ENCODE measurements at places on chromosomes 11 and 22.

GRCh38 chr11:134069426-134070341, 812 bp downstream of the JAM3 start:
- no peak overlapping the region for H3K27ac ChIP-seq
- peak overlapping the region; percentile 58 for H3K4me3 ChIP-seq
- H3K4me1 ChIP-seq = no peaks in the 10 kb centered on the region
- DNase-seq = no peak

DNA sequence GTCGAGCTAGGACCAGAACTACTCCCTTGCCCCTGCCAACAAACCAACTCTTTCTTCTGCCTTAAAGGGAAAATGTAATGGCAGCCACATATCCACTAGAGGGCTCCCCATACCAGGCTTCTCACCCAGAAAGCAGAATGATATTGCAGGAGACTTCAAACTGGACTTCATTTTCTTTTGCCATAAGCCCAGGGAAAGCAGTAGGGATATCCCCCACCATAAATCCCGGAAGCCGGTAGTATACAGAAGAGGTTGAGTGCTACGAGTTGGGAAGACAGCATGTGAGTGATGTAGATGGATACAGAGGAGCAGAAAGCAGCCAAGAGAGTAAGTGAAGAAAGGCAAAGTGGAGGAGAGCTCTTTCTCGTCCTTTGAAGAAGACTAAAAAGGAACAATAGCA, 12.1 kb downstream of the PLAAT5 start:
- no peak overlapping the region for H3K4me3 ChIP-seq
- H3K27me3 ChIP-seq = no peaks in the 10 kb centered on the region
- peak; percentile 61 for DNase-seq
- no peak overlapping the region for H3K27ac ChIP-seq
- no peaks in the 10 kb centered on the region for H3K36me3 ChIP-seq
- H3K4me1 ChIP-seq = no peaks in the 10 kb centered on the region

GRCh38 chr11:103528046-103528445, 418.8 kb downstream of the DYNC2H1 start:
- H3K27ac ChIP-seq = no peak overlapping the region
- H3K4me3 ChIP-seq = no peak overlapping the region
- no peak for DNase-seq
- no peaks in the 10 kb centered on the region for H3K36me3 ChIP-seq

DNA sequence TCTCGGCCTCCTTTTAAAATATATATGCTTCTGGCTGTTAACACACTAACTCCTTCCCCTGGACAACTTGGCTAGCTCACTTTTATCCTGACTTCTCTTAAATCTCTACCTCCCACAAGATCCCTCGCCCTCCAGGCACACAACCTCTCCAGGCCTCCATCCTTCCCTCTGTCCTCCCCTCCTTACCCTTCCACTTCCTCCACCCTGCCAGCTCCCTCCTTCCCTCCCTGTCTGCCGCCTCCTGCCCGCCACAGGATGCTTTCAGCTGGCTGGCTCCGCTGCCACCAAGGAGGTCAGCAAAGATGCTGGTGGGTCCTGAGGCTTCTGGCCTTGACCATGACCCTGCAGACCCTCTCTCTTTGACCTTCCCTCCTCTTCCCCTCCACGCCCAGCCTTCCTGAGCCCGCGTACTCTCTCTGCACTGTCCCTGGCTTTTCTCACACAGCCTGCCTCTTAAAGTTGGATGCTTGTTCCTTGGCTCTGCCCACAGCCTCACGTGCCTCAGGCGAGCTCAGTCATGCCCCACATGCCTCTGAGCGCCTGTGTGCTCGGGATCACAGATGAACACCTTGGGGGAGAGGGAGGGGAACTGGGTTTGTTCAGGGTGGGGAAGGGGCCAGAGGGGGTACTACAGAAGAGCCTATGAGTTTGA, 6.7 kb downstream of the NFAM1 start:
- H3K27me3 ChIP-seq = peaks cover 5% of the 10 kb centered on the region
- H3K36me3 ChIP-seq = no peaks in the 10 kb centered on the region
- no peak overlapping the region for H3K27ac ChIP-seq
- H3K4me1 ChIP-seq = peaks cover 2% of the 10 kb centered on the region

- H3K4me1 ChIP-seq = 0 out of 2 replicates have a peak, but pooled peaks cover 5% of the 10 kb centered on the region
- H3K27me3 ChIP-seq = peaks cover 73% of the 10 kb centered on the region
- DNase-seq = no peak
- no peak overlapping the region for H3K27ac ChIP-seq
- no peak overlapping the region for H3K4me3 ChIP-seq
These were observed 5.5 kb downstream of the SEPTIN3 start for GRCh38 chr22:41974691-41975290.
